Mesendoderm (in vitro differentiated cells): ENCODE measurements at places on chromosomes 7 and 10.

DNA sequence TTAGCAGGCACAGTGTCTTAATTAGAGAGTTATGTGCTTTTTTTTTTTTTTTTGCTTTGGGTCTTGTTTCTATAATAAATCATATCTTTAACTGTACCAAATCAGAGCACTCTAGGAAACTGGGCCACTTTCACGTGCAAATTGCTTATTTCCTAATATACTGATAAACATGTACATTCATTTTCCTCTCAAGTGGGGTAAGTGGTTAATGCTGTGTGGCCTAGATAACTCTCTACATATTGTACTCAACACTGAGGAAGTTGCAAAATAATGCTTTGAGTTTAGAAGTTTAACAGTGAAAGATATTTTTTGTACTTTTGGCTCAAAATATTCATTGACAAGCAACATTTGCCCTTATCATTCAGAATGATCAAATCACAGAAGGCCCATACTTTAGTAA lies 115.9 kb upstream of the IFRD1 start:
- peaks cover 6% of the 10 kb centered on the region for H3K4me1 ChIP-seq
- no peak overlapping the region for H3K4me3 ChIP-seq
- H3K27ac ChIP-seq: no peak overlapping the region
- H3K36me3 ChIP-seq: no peaks in the 10 kb centered on the region
- H3K27me3 ChIP-seq: no peaks in the 10 kb centered on the region

- H3K4me3 ChIP-seq: no peak overlapping the region
- no peak for DNase-seq
- H3K36me3 ChIP-seq: no peaks in the 10 kb centered on the region
- no peaks in the 10 kb centered on the region for H3K4me1 ChIP-seq
Observed at GRCh38 chr10:34078745-34079470, 736.2 kb downstream of the PARD3 start.

DNA sequence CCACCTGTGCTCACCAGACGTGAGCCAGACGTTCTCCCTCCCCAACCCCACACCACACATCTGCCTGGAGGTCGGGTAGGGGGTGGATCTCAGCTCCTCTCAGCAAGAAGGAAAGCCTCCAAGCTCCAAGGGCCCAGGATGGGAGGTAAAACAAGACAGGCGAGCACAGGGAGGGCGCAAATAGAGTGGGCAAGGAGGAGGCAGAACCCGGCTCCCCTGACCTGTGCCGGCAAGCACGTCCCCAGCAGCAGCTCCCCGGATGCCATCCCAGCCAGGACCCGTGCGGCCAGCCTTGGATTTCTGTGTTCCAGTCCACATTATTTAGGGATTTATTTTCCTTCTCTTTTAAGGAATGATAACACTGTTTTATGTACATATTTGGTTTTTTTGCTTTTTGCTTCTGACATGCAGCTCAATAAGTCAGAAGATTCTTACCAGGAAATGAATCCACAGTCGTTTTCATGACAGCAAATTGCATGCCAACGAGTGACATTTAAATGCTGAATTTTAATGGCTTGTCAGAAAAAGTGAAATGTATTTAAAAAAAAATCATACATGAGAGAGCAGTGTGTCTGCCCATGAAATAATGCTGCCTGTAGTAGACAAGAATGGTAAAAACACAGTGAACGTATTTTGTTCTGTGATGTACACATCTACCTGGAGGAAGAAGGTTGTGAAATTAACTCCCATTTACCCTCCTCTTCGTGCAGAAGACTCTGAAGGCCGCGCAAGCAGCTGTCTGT lies 276.5 kb downstream of the PTPRN2 start:
- no peak overlapping the region for H3K27ac ChIP-seq
- no peaks in the 10 kb centered on the region for H3K4me1 ChIP-seq
- H3K27me3 ChIP-seq: no peaks in the 10 kb centered on the region
- H3K4me3 ChIP-seq: no peak overlapping the region
- no peak for DNase-seq
- H3K36me3 ChIP-seq: no peaks in the 10 kb centered on the region

DNA sequence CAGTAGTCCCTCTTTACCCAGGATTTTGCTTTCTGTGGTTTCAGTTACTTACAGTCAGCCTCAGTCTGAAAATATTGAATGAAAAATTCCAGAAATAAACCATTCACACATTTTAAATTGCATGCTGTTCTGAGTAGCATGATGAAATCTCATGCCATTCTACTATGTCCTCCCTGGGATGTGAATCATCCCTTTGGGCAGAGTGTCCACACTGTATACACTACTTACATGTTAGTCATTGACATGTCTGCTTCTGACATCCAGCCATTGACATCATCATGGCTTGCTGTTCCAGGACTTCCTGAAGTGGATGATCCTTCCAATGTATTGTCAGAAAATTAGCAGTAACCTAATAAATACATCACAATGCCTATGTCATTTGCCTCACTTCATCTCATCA lies 34.6 kb upstream of the MALRD1 start:
- H3K27ac ChIP-seq: no peak overlapping the region
- no peaks in the 10 kb centered on the region for H3K36me3 ChIP-seq
- H3K27me3 ChIP-seq: no peaks in the 10 kb centered on the region
- no peak for DNase-seq
- H3K4me1 ChIP-seq: no peaks in the 10 kb centered on the region

- H3K4me3 ChIP-seq: no peak overlapping the region
- peak; percentile 31 for DNase-seq
- no peaks in the 10 kb centered on the region for H3K36me3 ChIP-seq
- no peaks in the 10 kb centered on the region for H3K27me3 ChIP-seq
- no peak overlapping the region for H3K27ac ChIP-seq
Observed at GRCh38 chr7:93601363-93601762, 26.8 kb upstream of the CALCR start.

- H3K4me1 ChIP-seq: no peaks in the 10 kb centered on the region
- H3K27me3 ChIP-seq: no peaks in the 10 kb centered on the region
- peak; percentile 26 for DNase-seq
- H3K4me3 ChIP-seq: no peak overlapping the region
Observed at GRCh38 chr7:155053002-155053401, 17.1 kb upstream of the HTR5A start.

DNA sequence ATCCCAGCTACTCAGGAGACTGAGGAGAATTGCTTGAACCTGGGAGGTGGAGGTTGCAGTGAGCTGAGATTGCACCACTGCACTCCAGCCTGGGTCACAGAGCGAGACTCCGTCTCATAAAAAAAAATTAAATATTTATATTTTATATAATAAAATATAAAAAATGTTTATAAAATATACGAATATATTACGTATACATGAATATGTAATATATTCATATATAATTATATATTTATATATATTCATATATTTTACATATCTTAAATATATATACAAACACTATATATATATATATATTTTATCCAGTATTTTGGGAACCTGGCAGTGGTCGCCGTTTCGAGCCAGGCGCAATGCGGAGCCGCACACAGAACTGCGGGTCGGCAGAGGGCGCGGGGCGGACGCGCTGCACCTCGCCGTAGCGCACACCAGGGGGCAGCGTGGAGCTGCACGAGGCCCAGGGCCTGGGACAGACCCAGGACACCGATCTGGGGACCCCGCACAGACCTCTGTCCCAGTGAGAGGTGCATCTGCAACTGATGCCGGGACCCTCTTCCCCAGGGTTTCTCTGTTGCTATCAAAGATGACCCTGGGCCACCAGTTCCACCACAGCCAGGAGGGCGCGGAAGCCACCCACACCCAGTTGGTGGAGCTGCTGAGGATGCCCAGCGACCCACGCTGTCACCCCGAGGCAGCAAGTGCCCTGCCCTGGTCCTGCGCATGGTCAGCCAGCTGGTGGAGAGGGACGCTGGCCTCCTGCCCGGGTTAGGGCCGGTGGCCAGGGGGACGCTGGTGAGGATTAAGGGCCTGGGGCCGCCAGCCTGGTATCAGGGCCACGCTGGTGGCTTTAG lies 22.7 kb downstream of the AP5Z1 start:
- H3K4me3 ChIP-seq: no peak overlapping the region
- H3K27me3 ChIP-seq: no peaks in the 10 kb centered on the region

DNA sequence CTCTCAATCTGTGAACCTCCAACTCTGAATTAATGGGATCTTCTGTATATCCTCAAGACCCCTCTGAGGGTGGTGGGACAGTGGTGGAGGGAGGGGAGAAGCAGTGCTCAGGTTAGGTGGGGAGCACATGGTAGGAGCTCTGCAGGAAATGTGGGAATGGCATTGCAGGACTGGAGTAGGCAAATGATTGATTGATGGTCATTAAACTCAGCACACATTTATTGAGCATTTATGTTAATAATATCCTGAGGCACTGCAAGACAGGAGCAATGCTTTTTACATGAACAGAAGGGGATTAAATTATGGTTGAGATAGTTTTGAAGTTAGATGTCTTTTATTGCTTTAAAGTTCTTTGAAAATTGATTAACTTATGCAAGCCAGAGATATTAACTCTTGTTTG lies 14.1 kb downstream of the BMPER start:
- no peak overlapping the region for H3K4me3 ChIP-seq
- DNase-seq: no peak
- peaks cover 2% of the 10 kb centered on the region for H3K36me3 ChIP-seq
- peaks cover 7% of the 10 kb centered on the region for H3K4me1 ChIP-seq
- no peaks in the 10 kb centered on the region for H3K27me3 ChIP-seq

DNA sequence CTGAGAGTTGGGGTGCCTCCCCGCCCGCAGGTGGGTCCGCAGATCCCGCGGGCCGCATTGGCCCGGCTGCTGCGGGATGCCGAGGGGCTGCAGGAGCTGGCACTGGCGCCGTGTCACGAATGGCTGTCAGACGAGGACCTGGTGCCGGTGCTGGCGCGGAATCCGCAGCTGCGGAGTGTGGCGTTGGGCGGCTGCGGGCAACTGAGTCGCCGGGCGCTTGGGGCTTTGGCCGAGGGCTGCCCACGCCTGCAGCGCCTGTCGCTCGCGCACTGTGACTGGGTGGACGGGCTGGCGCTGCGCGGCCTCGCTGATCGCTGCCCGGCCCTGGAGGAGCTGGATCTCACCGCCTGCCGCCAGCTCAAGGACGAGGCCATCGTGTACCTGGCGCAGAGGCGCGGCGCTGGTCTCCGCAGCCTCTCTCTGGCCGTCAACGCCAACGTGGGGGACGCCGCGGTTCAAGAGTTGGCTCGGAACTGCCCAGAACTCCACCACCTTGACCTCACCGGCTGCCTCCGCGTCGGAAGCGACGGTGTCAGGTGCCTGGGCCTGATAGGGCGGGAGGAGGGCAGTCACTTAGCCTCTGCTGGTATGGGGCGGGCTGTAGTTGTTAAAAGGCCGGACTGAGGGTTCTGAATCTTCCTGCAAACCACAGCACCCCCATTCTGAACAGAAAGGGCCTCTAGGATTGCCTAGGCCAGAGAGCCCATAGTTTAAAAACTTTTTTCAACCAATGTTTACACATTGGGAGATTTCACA lies 1.3 kb downstream of the FBXL15 start:
- no peak overlapping the region for H3K27ac ChIP-seq
- peak overlapping the region; percentile 63 for H3K4me3 ChIP-seq
- H3K4me1 ChIP-seq: peaks cover 7% of the 10 kb centered on the region
- no peaks in the 10 kb centered on the region for H3K36me3 ChIP-seq

DNA sequence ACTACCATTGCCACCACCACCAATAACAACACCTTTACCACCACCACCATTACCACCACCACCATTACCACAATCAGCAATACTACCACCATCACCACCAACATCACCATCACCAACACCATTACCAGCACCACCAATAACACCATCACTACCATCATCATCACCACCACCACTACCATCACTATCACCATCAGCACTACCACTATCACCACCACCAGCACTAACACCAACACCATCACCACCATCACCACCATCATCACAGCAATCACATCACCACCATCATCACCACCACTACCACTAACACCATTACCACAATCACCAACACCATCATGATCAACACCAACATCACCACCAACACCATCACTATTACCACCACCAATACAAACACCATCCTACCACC lies 249.5 kb downstream of the GRID1 start:
- no peaks in the 10 kb centered on the region for H3K36me3 ChIP-seq
- H3K27me3 ChIP-seq: no peaks in the 10 kb centered on the region
- H3K4me1 ChIP-seq: no peaks in the 10 kb centered on the region
- no peak for DNase-seq

GRCh38 chr7:108794466-108794865 lies 224.8 kb downstream of the DNAJB9 start:
- no peaks in the 10 kb centered on the region for H3K4me1 ChIP-seq
- H3K27me3 ChIP-seq: no peaks in the 10 kb centered on the region
- no peaks in the 10 kb centered on the region for H3K36me3 ChIP-seq
- H3K27ac ChIP-seq: no peak overlapping the region

DNA sequence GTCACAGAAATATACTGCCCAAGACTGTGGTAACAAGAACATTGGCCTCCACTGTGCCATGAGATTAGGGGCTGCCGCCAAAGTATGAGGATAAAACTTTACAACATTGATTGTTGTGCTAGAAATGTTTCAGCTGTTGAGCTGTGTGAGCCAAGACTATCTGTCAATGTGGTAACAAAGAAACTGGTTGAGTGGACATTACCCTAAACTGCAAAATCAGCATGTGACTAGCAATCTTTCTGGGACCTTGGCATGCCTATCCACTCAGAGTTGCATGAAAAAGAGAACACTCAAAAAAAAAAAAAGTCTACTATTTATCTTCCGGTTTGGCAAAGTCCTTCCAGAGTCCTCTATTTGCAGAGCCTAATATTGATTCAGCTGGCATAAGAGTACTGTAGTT lies 605.6 kb upstream of the CNTNAP2 start:
- no peaks in the 10 kb centered on the region for H3K4me1 ChIP-seq
- DNase-seq: no peak
- H3K36me3 ChIP-seq: no peaks in the 10 kb centered on the region
- no peak overlapping the region for H3K27ac ChIP-seq

GRCh38 chr10:33935350-33935749 lies 600.9 kb upstream of the NRP1 start:
- H3K4me1 ChIP-seq: no peaks in the 10 kb centered on the region

DNA sequence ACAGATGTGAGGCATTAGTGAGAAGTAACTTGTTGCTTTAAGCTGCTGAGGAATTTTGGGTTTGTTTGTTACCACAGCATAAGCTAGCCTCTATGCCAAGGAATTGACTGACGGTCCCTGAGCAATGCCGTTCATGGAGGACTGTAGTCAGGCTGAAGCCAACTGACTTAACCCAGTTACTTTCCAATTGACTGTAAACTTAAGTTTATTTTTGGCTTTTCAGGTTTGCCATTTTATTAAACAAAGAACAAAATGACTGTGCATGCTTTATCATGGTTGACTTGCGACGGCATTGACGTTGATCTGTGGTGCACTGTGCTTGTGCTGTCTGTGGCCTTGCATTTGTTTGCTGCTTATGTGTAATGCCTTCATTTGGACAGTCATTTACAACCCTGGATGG lies 53.5 kb downstream of the DNAJB9 start:
- no peaks in the 10 kb centered on the region for H3K4me1 ChIP-seq
- no peak overlapping the region for H3K4me3 ChIP-seq
- no peak overlapping the region for H3K27ac ChIP-seq
- no peak for DNase-seq

DNA sequence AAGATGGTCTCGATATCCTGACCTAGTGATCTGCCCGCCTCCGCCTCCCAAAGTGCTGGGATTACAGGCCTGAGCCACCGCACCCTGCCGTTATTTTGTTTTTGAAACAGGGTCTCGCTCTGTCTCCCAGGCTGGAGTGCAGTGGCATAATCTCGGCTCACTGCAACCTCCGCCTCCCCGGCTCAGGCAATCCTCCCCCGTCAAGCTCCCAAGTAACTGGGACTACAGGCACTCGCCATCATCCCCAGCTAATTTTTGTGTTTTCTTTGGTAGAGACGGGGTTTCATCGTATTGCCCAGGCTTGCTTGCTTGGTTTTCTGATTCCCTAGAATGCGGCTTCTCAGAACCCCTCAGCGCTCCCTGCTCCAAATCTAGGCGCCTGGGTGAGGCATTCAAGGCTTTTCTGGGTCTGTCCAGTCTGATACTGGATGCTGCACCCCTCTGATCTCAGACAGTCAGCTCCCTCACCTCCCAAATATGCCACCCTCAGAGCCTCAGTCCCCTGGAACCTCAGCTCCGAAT lies 1.3 kb downstream of the TFR2 start:
- DNase-seq: no peak
- no peak overlapping the region for H3K27ac ChIP-seq
- no peaks in the 10 kb centered on the region for H3K4me1 ChIP-seq
- no peak overlapping the region for H3K4me3 ChIP-seq
